ENCODE measurements at places on chromosomes 5 and 9. TPM values are rescaled to one million over a fixed set of nuclear protein-coding genes. Genes with fewer than 3 reads are reported as not detected.

TLR4 gene
- total RNA-seq, result 0.18 TPM

PRDM9 gene
- total RNA-seq, result not detected

PCDHA10 gene
- 0.01 TPM for total RNA-seq

SLC34A1 gene
- not detected for total RNA-seq

PMPCA gene
- 96.7 TPM for total RNA-seq

SLC23A1 gene
- 1.5 TPM for total RNA-seq

LHX6 gene
- 0.61 TPM for total RNA-seq

PRLR gene
- 0.09 TPM for total RNA-seq

DMRT3 gene
- not detected for total RNA-seq

NMUR2 gene
- total RNA-seq, result 0.09 TPM

NAIP gene
- 0.31 TPM for total RNA-seq

CTSV gene
- total RNA-seq, result 11.6 TPM

DOK3 gene
- total RNA-seq, result 4.1 TPM

COMMD10 gene
- total RNA-seq, result 38.3 TPM

FGF1 gene
- 0.32 TPM for total RNA-seq

TAF11L13 gene
- total RNA-seq, result not detected

AFAP1L1 gene
- total RNA-seq, result 8.1 TPM

SNCB gene
- 0.70 TPM for total RNA-seq

TSPAN17 gene
- total RNA-seq, result 54.7 TPM

HEMGN gene
- total RNA-seq, result not detected

TRIM41 gene
- total RNA-seq, result 29.3 TPM

APBB3 gene
- 6.2 TPM for total RNA-seq

FBXL17 gene
- total RNA-seq, result 6.2 TPM

Measured in A549 treated with CORT108297 at 1 μM for 4 hours (cell line).